ENCODE measurements at places on chromosomes 5 and 9.
A peak's percentile ranks its signal among the peaks of the same experiment; 100 is the strongest.

GRCh38 chr9:100586093-100586492, 8.2 kb downstream of the CAVIN4 start:
- DNase-seq = no peak

DNA sequence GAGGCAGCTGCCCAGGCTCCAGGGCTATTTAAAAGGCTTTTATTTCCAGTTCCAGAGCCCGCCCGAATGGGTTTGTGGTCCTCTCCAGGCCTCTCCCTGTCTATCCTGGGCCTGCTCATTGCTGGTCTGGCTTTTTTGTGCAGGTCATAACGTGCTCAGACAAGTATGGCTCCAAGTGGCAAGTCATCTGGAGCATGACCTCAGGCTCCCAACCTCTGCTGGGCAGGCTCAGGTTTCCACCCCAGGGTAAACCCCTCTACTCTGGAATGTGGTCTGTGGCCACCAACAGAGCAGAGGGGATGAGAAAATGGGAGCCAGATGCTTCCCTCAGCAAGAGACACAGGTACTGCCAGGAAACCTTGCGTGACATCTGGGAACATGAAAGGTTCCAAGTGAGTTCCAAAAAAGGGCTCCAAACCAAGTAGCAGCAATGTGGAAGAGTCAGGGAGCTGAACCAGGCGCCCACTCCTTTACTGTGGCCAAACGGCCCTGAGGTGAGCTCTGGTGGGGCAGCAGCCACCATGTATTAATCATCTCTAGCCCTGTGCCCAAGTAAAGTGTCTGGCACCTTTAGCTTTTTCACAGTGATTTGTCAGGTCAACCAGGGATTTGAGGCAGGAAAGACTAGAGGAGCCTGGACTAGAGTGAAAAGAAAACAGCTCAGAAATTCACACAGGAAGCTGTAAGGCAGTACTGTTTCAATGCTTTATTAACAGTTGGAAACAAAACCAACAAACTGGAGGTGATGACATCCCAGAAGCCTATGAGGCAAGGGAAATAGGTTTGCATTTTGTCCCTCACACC, 25.7 kb downstream of the PCDHGC5 start:
- DNase-seq = no peak

DNA sequence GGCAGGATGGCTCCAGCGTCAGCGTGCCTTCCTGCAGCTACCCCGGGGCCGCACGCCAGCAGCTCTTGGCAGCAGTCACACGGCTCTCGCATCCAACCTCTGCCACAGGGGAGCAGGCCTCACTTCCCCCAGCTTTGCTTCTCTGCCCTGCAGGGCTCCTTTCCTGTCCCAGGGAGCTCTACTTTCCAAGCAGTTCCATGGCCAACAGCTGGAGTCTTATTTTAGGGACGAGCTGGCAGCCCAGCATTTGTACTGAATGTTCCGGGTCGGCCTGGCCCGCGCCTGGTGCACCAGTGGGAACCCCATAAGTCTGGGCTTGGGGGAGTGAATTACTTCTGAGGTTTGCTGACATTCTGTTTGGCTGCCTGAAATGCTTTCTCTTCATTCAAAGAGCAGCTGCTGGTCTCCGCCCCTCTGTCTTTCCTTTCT, 34.6 kb downstream of the GADD45G start:
- DNase-seq = no peak

GRCh38 chr9:136363106-136363948, at the start of gene DNLZ:
Gene DNLZ, minus strand, starts transcription at chr9:136363744. Its CDS starts 30 bp downstream, at chr9:136363714.
- peak; percentile 88 for DNase-seq

DNA sequence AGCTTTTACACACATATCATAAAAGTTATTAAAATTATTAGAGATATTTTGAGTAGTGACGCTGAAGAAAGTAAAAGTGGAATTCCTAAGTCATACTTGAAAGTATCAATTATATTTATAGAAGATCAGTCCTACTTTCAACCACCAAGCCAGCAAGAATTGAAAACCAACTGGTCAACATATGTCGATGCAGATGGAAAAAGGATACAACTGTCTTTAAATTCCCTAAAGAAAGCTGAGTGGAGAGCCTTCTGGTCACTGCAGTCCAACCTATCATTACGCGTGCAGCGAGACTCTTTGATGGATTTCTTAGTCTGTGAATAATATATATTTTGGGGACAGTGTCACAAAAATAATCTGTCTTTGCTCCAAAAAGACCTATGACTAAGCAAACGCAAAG, 15.3 kb downstream of the MEF2C start:
- no peak for DNase-seq

DNA sequence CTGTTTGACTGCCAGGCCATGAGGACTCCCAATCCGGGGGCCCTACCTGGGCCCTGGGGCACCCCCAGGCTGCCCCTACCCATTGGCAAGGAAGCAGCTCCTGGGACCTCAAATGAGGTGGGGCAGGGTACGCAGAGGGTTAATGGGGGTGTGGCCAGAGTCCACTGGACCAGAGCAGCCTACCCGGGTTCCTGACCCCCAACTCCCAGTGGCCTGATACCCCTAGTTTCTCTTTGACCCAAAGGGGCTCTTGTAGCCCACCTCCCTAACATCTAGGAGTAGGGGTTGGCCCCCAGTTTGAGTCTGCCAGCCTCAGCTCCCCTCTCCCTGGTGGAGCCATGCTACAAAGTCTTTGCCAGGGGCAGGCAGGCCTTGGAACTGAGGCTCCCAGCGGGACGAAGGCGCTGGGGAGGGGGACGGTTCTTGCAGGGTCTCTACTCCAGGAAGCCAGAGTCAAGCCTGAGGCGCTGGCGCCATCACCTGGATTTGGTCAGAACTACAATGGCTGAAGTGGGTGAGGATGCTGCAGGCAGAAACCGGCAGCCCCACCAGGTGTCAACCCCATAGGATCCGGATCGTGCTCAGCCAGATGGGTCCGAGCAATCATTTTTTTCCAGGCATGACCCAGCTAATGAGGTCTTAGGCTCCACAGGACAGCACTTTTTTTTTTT, 8.4 kb upstream of the CERCAM start:
- DNase-seq = no peak

DNA sequence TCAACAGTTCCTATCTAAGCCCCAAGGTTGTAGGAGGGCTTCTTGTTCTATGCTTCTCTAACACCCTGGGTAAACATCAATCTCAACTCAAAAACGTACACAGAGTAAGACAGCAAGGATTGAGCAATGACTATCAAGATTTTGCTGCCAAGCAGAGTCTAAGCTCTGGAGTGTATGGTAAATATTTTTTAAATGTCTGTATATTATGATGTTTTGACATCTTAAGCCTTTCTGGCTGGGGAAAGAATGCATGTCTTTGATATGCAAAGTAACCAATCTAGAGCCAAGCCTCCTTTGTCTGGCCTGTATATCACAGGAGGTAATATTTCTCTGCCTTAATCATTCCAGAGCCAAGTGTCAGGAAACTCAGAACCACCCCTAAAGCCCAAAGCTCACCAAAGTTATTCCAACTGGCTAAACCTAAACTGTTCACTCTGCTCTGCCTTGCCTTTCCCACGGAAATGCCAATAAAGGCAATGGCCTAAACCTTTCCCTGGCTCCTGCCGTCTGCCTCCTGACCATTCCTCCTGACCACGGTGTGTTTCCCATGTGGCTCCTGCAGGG, 45.2 kb downstream of the YIPF5 start:
- DNase-seq = no peak

GRCh38 chr5:89043676-89044075, 160.7 kb upstream of the MEF2C start:
- no peak for DNase-seq

DNA sequence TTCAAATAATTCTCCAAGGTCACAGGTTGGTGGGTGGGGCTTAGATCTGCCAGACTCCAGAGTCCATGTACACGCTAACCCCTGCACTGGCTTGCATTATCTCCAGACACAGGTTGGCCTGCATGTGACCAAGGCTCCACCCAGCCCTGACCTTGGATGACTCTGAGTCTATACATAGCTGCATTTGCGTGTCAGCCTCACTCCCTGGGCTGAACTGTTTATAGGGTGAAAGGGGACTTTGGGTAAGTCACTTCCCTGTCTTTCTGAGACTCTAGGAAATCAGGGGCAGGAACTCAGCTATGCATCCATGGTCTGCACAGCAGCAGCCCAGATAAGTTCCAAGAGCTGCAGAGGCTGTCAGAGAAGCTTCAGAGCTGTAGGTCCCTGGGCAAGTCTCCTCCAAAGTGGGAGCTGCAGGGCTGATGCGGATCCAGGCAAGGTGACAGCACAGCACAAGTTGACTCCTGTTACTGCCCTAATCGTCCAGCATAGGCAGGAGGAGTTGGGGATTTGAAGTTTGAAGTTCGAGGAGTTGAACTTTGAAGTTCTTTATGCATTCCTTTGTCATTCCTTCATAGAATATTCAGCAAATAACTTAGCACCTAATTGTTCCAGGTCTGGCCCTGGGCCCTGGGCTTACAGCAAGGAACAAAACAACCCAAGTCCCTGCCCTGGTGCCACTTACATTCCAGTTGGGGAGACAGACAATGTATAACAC, 53.4 kb downstream of the SLC22A5 start:
- DNase-seq = no peak

DNA sequence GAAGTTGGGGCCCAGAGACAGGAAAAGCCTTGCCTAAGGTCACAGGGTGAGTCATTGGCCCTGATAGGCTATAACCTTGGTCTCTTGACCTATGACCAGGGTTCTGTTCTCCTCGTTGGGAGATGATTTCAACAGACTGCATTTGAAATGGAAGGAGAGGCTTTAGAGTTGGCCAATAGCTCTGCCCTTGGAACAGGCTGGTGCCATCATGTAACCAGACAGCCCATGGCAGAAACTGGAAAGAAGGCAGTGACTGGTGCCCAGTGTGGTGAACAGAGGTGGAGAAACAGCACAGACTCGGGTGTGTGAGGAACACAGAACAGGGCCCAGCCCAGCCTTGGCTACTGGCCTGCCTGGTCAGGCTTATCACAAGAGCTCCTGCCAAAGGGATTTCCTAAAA, 109.8 kb upstream of the SLC25A48 start:
- no peak for DNase-seq

GRCh38 chr5:82925061-82925411, 152.2 kb downstream of the TMEM167A start:
- no peak for DNase-seq

- DNase-seq = no peak
These were observed 31.2 kb upstream of the OTP start for GRCh38 chr5:77669677-77670076.

- no peak for DNase-seq
These were observed 49.0 kb upstream of the DHFR start for GRCh38 chr5:80703747-80704146.

DNA sequence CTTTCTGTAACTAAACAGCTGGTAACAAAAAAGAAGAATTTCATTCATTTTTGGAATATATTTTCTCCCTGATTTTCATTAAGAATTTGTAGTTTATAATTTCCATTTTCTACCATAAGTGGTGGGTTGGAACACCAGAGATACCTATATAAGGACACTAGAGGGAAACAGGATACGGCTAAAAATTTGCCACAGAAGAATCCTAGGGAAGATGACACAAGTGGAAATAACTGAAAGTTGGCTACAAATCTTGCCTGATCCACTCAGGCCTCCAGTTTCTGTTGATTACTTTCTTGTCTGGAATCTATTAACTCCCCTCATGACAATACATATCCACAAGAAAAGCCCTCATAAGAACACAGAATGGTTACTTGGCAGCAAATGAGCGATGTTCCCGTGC, 46.8 kb downstream of the FREM1 start:
- DNase-seq = no peak

- no peak for DNase-seq
These were observed 24.9 kb upstream of the FIBCD1 start for GRCh38 chr9:130963916-130964315.

- no peak for DNase-seq
These were observed 54.5 kb downstream of the EFNA5 start for GRCh38 chr5:107616213-107616612.

DNA sequence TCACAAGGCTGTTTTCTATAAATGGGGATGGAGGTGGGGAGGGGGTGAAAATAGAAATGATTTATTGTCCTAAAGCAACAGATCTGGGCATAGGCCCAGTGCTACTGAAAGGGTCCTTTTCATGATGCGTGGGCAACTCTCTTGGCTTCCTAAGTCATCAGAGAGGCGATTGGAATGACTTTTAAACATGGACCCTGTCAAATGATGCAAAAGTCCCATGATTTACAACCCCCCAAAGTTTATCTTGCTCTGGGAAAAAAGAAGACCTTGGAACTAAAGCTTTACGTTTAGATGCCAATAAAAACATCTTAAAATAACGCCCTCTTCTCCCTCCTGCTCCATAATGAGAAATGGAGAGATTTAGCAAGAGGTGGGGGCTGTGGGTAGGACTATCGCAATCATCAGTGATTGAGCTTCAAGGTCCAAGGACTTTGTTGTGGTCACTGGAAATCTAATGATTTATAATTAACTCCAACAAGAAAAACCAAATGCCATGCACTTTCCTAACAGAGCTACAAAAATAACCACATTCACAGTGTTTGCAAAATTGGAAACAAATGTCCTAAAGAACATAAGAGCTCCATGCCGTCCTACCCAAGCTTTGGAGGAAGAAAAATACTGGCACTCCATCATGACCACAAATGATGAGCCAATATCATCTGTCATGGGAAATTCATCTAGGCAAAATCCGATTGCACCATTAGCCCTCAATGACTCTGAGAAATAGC, 167.5 kb upstream of the CLINT1 start:
- DNase-seq = no peak

- DNase-seq = no peak
These were observed 60.5 kb downstream of the MAP1B start for GRCh38 chr5:72167804-72168203.

GRCh38 chr5:71949772-71950171, 157.5 kb upstream of the MAP1B start:
- no peak for DNase-seq

DNA sequence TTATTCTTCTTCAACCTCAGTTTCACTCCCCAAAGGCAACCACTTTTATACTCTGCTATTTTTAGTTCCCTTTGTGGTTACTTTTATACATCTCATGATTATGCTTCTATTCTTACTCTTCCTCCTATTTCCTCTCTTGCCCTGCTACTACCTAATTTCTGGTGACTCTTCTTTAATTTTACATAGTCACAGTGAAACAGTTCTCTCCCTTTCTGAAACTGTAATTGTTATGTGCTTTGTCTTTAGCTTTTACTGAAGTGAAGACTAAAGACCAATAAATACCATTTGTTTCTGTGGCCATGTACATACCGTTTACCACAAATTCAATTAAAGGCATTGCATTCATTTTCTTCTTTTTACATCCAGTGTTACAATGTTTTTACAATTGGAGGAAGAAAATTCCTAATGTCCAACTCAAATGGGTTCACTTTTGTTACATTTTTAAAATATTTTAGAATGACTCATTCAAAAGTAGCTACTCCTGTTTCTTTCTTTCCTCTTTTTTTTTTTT, 410.6 kb downstream of the PSAT1 start:
- DNase-seq = no peak

- no peak for DNase-seq
These were observed 35.3 kb upstream of the SMARCA2 start for GRCh38 chr9:1979741-1980367.

- no peak for DNase-seq
These were observed 18.3 kb upstream of the RNU6ATAC start for GRCh38 chr9:134182554-134183085.

- no peak for DNase-seq
These were observed 2.5 kb downstream of the FREM1 start for GRCh38 chr9:14907696-14908095.

Data from stimulated activated CD8-positive, alpha-beta memory T cell treated with anti-CD3 and anti-CD28 coated beads, Interleukin-4, amount 100 ng/mL, for 4 hours (primary cell).